Mammary epithelial cell (primary cell): ENCODE measurements at places on chromosomes 7 and 10. TPM values are rescaled to one million over a fixed set of nuclear protein-coding genes. Genes with fewer than 3 reads are reported as not detected.

Gene NRG3
- not detected in 2 replicates for total RNA-seq

Gene STK32C
- 9.2 and 11.7 TPM in 2 replicates for total RNA-seq

Gene OR2A12
- total RNA-seq = not detected

Gene MBL2
- not detected for total RNA-seq

Gene NRAP
- not detected in 2 replicates for total RNA-seq
